Cardiac muscle cell (in vitro differentiated cells and primary cell): ENCODE measurements at places on chromosomes 4 and X.

DNA sequence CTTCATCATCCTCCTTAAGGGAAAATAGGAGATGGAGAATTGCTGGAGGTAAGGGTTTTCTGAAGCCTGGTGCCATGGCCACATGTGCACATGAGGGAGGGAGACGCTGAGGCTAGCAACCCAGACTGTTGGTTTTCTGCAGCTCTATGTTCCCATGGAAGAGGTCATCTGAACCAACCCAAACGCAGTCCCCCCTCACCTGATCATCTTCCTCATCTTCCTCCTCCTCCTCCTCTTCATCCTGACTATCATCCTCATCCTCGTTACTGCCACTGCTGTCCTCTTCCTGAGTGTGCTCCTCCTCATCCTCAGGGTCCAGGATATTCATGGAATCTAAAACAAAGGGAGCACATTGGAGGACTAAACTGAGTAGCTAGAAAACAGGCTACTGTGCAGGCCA is 124.6 kb downstream of the HUWE1 start:
- no peak for DNase-seq

GRCh38 chr4:41409594-41409895 is 128.4 kb upstream of the LIMCH1 start:
- DNase-seq, result no peak

DNA sequence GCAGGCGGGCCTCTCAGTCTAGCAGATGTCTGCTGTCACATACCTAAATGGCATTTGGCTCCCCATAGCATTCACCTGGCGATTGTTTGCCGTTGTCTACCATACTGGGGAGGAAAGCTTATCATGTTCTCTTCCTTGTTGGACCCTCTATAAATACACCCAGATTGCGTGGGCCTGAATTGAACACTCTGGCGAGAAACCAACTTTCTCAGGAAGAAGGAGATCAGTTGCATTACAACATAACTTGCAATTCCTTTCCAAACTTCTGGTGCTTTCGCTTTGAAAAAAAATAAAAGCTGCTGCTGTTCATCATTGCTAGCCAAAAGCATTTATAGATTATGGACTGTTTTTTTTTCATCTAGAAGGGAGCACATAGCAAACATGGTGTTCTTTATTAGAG is 230.0 kb upstream of the GPC4 start:
- DNase-seq, result no peak

GRCh38 chr4:41602113-41602512 is 64.2 kb downstream of the LIMCH1 start:
- no peak for DNase-seq

- DNase-seq, result no peak
These were observed 14.5 kb downstream of the SOD3 start for GRCh38 chr4:24809815-24810405.

DNA sequence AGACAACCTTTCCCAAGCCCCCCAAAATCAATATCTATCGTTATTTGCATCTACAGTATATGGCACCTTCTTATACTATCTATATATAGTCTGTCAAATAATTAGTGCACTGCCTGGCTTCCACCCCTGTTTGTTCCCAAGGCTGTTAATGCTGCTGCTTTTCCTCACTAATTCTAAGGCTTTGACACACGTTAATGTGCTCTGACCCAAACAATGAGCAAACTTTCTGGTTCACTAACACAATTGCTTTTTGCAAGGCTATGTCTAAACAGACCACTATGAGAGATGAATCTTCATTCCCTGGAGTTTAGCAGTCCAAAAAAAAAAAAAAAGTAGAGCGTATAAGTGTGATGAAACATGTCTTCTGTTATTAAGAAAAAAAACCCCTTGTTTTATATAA is 360.9 kb upstream of the AGA start:
- DNase-seq, result no peak

- no peak for DNase-seq
These were observed 158.0 kb upstream of the FAT1 start for GRCh38 chr4:186881521-186882220.

- DNase-seq, result no peak
These were observed 24.4 kb upstream of the JAKMIP1 start for GRCh38 chr4:6224735-6225134.

- DNase-seq, result no peak
These were observed 106.4 kb downstream of the MID1 start for GRCh38 chrX:10513974-10514373.

- no peak for DNase-seq
These were observed 304.0 kb downstream of the MAPK10 start for GRCh38 chr4:86055898-86056297.

GRCh38 chr4:39526765-39527295 is 409 bp downstream of the UGDH start:
- no peak for DNase-seq

GRCh38 chr4:158025131-158025530 is 147.7 kb downstream of the GASK1B start:
- no peak for DNase-seq
